T47D (cell line): ENCODE measurements at places on chromosomes 4 and X.

- DNase-seq, result no peak
Observed at GRCh38 chrX:106171293-106171820, 3.3 kb downstream of the PWWP3B start.

GRCh38 chrX:153521034-153521433, 3.6 kb downstream of the ATP2B3 start:
- DNase-seq, result no peak

DNA sequence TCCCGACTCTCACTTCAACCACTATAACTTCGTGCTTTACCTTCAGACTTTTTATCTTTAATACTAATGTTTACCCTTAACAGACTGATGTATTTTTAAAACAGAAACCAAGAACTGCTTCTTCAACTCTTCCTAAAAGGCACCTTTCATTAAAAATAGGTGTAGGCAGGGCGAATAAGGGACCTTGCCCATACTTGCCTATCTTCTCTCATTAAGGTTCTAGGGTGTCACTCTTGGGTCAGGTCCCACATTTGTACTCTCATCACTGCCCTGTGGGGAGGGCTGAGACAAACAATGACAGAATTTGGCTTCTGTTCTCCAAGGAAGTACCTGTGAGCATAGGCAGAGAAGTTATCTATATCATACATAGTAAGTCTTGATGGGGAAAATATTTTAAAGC, 69.7 kb downstream of the ANKRD50 start:
- no peak for DNase-seq

DNA sequence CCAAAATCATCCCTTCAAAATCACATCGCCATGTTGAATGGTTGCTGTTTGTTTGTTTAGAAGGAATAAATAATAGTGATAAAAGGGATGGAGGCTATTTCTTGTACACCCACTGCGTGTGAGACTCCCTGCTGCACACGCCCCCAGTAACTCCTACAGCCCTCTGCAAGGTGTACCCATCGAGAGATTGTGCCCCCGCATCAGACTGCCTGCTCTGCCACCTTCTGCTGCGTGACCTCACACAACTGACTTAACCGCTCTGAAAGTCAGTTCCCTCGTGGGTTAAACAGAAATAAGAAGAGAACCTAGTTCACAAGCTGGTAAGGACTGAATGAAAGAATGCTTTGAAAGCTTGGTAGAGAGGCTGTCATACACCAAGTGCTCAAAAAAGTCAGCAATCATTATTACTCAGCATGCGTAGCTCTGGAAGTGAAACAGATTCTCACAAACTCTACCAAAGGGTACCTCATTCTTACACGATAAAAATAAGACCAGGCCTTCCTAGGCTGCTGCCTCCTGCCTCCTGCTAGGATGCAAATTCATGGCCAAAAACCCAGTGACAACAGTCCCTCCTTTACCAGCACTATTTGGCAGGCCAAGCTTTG, 147.1 kb downstream of the CPEB2 start:
- DNase-seq, result no peak

DNA sequence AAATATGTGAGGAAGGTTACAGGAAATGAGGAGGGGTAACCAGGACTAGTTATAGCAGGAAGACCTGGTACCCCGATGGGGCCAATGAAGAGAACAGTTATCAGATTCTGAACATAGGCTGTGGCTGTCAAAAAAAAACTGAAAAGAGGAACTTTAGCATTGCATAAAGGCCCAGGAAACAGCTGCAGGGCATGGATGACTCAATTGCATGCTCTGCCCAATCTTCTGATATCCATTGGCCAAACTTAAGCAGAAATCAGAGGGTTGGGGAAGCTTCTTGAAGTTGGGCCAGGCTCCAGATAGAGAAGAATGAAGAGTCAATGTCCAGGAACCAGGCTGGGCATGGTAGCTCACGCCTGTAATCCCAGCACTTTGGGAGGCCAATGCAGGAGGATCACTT, 1222.4 kb upstream of the PRKX start:
- no peak for DNase-seq

- no peak for DNase-seq
Observed at GRCh38 chrX:148043271-148043855, 62.2 kb downstream of the FMR1NB start.

- DNase-seq, result no peak
Observed at GRCh38 chr4:165440415-165441158, 61.8 kb downstream of the CPE start.

GRCh38 chr4:178871476-178871875, 1429.2 kb upstream of the AGA start:
- DNase-seq, result no peak

DNA sequence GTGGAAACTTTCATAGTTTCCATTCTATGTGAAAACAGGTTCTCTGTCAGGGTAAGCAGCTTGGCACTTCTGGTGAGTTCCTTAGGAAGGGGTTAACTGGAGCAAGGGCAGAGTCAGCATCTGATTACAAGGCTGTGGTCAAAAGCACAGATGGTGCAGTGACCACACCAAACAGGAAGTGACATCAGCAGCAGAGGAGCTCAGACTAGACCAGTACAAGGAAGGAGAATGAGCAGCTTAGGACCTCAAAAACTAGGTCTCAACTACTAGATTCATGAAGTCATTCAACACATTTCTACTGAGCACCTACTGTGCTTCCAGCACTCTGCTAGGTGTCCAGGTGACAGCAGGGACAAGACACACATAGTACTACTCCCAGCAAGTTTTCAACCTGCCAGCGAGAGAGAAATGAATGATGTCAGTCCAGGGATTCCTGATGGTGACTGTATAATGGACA, 130.2 kb downstream of the AMELX start:
- no peak for DNase-seq

- peak; percentile 9 for DNase-seq
Observed at GRCh38 chr4:109434007-109434971, 674 bp downstream of the SEC24B start.

GRCh38 chr4:41796545-41797210, 48.2 kb upstream of the PHOX2B start:
- no peak for DNase-seq

DNA sequence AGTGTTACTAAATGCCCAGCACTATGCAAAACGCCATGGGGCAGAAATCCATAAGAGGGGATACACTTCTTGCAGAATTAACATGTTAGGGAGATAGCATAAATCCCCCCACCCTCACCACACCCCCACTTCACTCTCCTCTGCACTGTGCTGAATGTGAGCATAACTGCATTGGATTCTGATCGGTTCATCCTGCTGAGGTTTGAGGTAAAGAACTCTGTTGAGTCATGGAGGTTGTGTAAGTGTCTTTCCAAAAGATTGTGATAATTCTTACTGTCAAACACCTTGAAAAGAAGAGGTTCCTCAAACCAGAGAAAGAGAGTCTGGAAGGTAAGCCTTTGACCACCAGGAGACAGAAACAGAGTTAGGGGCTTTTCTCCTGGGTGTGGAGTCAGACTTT, 43.6 kb downstream of the RBM47 start:
- DNase-seq, result no peak

DNA sequence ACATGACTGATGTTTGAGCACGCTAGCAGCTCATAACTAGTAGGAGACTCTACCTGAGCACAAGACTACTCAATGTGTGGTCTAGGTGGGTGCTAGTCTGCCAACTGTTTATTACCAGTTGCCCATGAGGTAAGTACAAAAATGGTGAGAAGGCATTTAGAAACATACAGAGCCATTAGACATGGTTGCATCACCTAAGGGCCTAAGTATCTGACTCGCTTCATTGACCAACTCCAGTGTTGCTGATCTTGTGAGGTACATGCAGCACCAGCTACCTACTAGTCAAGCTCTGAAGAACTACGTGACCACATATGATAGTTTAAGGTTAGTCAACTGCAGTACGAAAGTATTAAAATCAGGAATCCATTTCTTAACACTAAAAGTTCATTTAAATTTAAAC, 39.9 kb downstream of the APBB2 start:
- no peak for DNase-seq

GRCh38 chrX:107773206-107773605, 2.4 kb downstream of the TSC22D3 start:
- DNase-seq, result no peak

- DNase-seq, result no peak
Observed at GRCh38 chrX:9317176-9317575, 147.7 kb upstream of the TBL1X start.

DNA sequence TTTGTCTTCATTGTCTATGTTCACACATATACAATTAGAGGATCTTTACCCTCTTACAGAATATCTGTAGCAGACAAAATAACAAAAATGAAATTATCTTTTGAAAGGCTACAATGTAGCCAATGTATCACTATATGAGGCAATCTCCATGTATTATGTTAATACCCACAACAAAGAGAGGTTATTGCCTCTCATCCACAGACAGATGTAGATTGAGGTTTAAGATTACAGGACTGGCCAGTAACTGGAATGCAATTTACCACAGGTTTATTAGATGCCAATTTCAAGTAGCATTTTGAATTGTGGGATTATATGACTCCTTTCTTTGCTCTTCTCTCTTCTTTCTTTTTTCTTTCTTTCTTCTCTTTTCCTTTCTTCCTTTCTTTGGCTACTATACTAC, 242.6 kb downstream of the ANKRD50 start:
- no peak for DNase-seq

- DNase-seq, result peak; percentile 67
Observed at GRCh38 chrX:70262952-70263567, 3.1 kb upstream of the P2RY4 start.

DNA sequence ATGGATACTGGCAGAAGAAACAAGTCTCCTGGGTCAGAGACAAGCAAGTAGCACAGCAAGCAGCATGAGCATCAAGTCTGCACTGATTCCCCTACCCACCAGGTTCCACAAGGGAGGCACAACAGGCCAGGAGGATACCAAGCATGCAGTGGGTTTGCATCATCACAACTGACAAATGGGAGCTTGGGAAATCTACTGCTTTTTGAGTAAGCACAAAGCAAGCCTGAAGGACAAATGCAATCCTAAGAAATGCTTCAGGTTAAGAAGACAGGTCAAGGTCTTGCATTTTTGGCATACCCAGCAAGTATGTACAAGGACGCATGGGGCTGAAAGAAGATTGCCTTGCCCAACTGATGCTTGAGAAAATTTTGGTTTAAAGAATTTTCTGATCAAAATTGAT, 279.6 kb downstream of the PDGFC start:
- peak; percentile 21 for DNase-seq

- DNase-seq, result peak; percentile 13
Observed at GRCh38 chrX:120517936-120518335, 42.8 kb downstream of the CUL4B start.

GRCh38 chr4:139963708-139964107, 190.3 kb downstream of the MAML3 start:
- DNase-seq, result no peak

DNA sequence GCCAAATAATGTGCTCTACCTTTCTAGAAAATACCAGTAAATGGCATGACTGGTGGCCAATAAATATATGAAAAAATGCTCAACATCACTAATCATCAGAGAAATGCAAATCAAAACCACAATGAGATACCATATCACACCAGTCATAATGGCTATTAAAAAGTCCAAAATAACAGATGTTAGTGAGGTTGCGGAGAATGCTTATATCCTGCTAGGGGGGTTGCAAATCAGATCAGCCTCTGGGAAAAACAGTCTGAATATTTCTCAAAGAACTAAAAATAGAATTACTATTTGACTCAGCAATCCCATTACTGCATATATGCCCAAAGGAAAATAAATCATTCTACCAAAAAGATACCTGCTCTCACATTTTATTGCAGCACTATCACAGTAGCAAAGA, 115.1 kb downstream of the RASGEF1B start:
- no peak for DNase-seq

GRCh38 chrX:12245650-12246645, 107.7 kb downstream of the FRMPD4 start:
- DNase-seq, result no peak

- DNase-seq, result no peak
Observed at GRCh38 chr4:67198727-67199126, 346.6 kb downstream of the CENPC start.

GRCh38 chr4:7887436-7887835, 52.2 kb downstream of the AFAP1 start:
- DNase-seq, result no peak

DNA sequence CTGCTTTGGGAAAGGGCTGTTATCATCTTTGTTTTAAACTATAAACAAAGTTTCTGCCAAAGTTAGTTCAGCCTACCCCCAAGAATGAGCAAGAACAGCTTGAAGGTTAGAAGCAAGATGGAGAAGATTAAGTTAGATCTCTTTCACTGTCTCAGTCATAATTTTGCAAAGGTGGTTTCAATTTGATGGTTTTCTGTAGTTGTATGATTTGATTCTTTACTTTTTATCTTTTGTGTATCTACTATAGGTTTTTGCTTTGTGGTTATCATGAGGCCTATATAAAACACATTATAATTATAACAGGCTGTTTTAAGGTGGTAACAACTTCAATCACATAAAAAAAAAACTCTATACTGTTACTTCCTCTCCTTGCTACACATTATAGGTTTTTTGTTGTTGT, 35.4 kb upstream of the ALG13 start:
- DNase-seq, result no peak

GRCh38 chrX:122787231-122787630, 396.8 kb upstream of the GRIA3 start:
- DNase-seq, result no peak

GRCh38 chr4:36609661-36610060, 328.2 kb downstream of the DTHD1 start:
- no peak for DNase-seq

DNA sequence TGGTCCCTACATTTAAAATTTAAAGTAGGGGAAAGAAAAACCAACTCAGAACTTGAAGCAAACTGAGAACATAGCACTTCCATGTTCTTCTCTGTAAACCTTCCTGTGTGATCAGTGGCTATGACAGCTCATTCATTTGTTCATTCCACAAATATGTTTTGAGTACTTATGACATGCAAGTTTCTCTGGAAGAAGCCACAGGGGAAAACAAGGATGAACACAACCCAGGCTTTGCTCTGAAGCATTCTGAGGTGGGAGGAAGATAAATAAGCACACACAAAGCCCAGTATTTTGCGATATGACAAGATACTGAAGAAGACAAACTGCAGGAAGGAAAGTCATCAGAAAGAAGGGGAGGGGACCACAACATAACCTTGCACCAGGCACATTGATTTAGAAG, 96.4 kb downstream of the CHIC2 start:
- no peak for DNase-seq

- no peak for DNase-seq
Observed at GRCh38 chr4:79050541-79050880, 111.3 kb upstream of the PAQR3 start.

GRCh38 chr4:155809835-155810234, 51.0 kb downstream of the GUCY1B1 start:
- DNase-seq, result peak; percentile 19

- no peak for DNase-seq
Observed at GRCh38 chr4:120317713-120318112, 251.1 kb upstream of the MAD2L1 start.

- no peak for DNase-seq
Observed at GRCh38 chr4:156128616-156129015, 174.9 kb upstream of the CTSO start.

GRCh38 chr4:20418861-20419451, 167.3 kb downstream of the SLIT2 start:
- peak; percentile 7 for DNase-seq

- DNase-seq, result no peak
Observed at GRCh38 chrX:16916561-16916960, 29.9 kb upstream of the REPS2 start.

- no peak for DNase-seq
Observed at GRCh38 chr4:139745111-139745639, 79.6 kb downstream of the MGST2 start.

- no peak for DNase-seq
Observed at GRCh38 chrX:122055979-122056715, 1008.7 kb downstream of the GLUD2 start.

- DNase-seq, result no peak
Observed at GRCh38 chr4:1360423-1361283, 13.6 kb downstream of the UVSSA start.
